ENCODE measurements at places on chromosomes 5 and 9. TPM values are rescaled to one million over a fixed set of nuclear protein-coding genes. Genes with fewer than 3 reads are reported as not detected.

The PCDHA6 gene
- not detected for total RNA-seq

The WDR38 gene
- total RNA-seq: not detected

The HAVCR2 gene
- total RNA-seq: not detected

The PLEKHG4B gene
- total RNA-seq: 4.1 TPM
